ENCODE measurements at places on chromosomes 3 and 15. TPM values are rescaled to one million over a fixed set of nuclear protein-coding genes. Genes with fewer than 3 reads are reported as not detected.

The CCDC39 gene
- total RNA-seq, result 0.33 TPM

The CLRN1 gene
- not detected for total RNA-seq

The DISP2 gene
- total RNA-seq, result 0.88 TPM

The CYP1A2 gene
- total RNA-seq, result not detected

The FBN1 gene
- total RNA-seq, result 210 TPM

The SNX33 gene
- total RNA-seq, result 42.7 TPM

The MRAS gene
- 157 TPM for total RNA-seq

The NAALADL2 gene
- 69.5 TPM for total RNA-seq

The IGDCC3 gene
- 1.8 TPM for total RNA-seq

The CADPS gene
- total RNA-seq, result 45.8 TPM

The ADAMTS9 gene
- total RNA-seq, result 50.6 TPM

The TM6SF1 gene
- 7.3 TPM for total RNA-seq

The FEZF2 gene
- not detected for total RNA-seq

The GPR15 gene
- 0.59 TPM for total RNA-seq

The CDAN1 gene
- total RNA-seq, result 15.2 TPM

The ECE2 gene
- not detected for total RNA-seq

Data from breast epithelium (tissue), 4 donors.